A549 (cell line): ENCODE measurements at places on chromosomes 16 and 17. TPM values are rescaled to one million over a fixed set of nuclear protein-coding genes. Genes with fewer than 3 reads are reported as not detected.

DNA sequence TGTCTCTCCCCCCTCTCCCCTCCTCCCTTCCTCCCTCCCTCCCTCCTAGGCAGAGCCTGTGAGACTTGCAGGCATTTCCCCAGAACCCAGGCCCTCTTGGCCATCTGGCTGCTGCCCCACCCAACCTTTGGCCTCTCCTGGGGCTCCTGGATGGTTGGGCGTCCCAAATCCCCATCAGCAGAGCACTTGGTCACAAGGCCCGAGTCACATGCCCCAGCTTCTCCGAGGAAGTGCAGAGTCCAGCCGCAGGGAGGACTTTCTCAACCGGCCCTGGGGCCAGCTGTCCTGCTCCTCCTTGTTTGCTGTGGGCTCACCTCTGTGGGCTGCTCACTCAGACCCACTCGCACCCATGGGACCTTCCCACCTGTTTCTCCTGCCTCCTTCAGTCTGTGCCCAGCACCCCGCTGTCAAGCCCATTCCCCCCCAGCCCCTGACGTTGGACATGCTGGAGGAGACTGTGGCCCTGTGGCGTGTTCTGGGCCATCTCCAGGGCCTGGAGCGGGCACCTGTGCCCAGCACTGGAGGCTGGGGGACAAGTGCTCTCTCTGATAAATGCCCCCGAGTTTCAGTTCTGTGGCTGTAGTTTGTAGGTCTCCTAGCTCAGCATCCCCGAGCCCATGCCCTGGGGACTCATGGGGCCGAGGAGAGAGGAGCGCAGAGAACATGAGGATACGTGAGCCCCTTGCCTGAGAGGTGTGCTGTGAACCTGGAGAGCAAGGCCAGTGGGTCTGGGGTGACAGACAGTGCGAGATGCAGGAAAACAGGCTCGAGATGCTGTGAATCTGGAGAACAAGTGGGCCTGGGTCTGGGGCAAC lies 42.3 kb upstream of the ZNF750 start:
- DNase-seq, result no peak

- no peak for DNase-seq
Observed at GRCh38 chr16:55503726-55504550, 4.9 kb upstream of the LPCAT2 start.

DNA sequence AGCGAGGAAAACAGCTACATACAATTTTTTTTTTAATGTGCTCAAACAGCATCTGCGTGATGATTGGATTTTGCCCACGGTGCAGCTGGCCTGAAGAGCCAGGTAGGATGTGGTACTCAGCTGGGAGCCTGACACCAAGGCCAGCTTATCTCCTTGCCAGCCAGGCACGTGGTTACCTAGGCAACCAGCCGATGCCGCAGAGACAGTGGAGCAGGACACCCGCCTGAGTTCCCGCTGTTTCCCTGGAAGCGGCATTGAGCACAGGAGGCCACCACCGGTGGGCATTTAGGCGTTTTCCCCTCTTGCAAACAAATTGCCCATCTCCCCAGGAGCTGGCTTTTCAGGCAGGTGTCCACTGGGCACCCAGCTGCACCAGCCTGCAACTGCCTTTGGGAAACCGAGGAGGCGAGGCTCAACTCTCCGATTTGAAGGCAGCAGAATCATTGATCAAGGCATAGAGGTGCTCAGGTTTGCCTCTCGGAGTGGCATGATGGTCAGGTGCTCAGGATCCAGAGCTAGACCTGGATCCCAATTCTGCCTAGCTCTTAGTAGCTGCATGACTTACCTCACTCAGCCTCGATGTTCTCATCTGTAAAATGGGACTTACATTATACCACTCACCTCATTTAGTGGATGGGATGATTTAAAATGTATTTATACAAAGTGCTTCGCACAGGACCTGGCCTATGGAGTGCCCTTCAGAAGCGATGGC lies 137.5 kb upstream of the PLCG2 start:
- DNase-seq, result no peak

GRCh38 chr17:9018726-9019125 lies 2.6 kb upstream of the NTN1 start:
- DNase-seq, result no peak

DNA sequence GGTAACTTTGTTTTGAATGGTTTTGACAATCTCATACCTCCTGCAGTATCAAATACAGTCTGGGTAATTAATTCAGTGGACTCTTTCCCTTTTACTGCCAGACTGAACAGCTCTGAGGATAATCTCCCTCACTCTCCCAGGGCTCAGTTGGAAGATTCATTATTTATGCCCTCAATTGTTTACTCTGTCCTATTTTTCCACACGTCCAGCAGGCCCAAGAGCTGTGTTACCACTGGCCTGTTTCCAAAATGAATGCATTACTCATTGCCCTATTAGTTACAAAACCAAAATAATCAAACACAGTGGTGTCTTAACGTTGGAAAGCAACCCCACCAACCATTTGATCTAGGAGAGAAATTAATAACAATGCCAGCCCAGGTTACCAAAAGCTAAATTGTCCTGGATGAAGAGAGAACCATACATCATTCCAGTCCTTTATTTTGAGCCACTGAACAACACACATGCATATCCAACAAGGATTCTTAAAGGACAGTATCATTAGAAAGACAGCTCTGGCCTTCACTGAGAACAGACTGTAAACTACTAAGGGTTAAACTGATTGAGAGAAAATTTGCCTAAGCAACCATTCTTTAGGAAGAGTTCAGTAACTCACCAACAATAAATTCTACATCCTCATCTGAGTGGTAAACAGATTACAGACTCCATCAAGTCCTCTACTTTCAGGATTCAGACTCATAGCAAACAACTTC lies 34.5 kb downstream of the FAM222B start:
- peak; percentile 57 for DNase-seq

DNA sequence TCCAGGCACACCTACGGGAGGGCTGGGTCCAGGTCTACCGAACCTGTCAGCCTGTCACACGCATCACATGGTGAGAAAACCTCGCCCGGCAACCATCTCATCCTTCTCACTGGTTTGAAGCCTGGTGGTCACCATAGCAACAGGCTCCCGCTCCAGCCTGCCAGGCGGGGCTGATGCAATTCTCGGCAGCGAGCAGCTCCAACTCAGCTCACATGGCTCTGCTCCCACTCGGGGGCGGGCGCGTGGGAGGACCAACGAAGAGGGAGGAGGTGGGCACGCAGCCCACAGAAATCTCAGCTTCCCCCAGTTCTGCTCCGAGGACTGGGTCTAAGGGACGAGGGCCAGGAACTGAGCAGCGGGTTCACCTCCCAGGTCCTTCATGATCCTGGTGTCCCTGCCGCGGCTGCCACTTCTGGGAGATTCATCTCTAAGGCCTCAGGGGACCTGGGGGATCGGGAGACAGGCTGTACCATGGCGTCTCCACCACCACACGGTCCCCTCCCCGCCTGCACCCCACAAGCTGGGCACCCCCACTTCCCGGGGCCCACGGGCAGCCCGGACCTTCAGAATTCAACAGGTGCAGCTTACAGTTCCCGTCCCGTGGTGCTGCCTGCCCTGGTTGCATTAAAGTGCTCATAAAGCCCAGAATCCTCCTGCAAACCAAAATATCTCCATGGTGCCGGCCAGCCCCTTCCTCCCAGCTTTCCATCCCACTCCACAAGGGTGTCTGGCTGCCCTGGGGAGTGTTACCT lies 25.8 kb downstream of the ABR start:
- DNase-seq, result peak; percentile 51

DNA sequence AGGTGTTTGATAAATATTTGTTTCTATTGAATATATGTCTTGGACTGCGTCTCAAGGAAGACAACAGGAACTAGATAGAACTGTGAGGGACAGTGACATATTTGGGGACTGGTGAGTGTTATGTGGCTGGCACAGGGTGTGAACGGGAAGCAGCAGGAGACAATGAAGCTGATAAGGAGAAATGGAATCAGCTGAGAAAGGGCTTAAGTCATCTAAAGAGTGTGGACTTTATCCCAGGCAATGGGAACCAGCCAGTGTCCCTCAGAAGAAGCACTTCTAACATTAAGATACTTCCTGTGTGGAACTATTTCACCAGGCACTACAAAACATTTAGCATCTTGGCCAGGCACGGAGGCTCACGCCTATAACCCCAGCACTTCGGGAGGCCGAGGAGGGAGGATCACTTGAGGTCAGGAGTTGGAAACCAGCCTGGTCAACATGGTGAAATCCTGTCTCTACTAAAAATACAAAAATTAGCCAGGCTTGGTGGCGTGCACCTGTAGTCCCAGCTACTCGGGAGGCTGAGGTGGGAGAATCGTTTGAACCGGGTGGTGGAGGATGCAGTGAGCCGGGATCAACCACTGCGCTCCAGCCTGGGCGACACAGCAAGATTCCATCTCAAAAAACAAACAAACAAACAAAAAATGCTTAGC lies 41.2 kb downstream of the ARHGAP17 start:
- no peak for DNase-seq

DNA sequence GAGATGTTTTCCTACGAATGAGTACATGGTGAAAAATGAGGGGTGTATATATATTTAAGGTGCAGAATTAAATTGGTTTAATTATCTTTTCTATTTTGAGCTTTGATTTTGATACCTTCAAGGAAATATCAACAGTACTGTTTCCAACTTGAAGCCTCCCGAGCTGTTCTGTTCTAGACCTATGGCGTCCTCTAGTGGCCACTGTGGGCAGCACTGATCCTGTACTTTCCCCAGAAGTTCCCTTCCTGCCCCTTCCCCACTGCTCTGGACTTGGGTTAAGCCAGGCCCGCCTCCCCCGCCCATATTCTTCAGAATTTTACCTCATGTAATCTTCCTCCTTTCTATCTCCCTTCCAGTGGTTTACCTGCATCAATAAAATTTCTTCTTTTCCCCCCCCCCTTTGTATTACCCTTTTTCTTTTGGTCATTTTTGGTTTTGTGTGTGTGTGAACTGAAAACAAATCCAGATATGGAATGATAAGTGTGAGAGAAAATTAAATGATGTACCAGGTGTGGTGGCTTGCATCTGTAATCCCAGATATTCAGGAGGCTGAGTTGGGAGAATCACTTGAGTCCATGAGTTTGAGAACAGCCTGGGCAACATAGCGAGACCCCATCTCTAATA lies 1643.5 kb downstream of the TP53TG3F start:
- peak; percentile 9 for DNase-seq

- DNase-seq, result no peak
Observed at GRCh38 chr17:42521666-42522262, 14.3 kb upstream of the NAGLU start.

DNA sequence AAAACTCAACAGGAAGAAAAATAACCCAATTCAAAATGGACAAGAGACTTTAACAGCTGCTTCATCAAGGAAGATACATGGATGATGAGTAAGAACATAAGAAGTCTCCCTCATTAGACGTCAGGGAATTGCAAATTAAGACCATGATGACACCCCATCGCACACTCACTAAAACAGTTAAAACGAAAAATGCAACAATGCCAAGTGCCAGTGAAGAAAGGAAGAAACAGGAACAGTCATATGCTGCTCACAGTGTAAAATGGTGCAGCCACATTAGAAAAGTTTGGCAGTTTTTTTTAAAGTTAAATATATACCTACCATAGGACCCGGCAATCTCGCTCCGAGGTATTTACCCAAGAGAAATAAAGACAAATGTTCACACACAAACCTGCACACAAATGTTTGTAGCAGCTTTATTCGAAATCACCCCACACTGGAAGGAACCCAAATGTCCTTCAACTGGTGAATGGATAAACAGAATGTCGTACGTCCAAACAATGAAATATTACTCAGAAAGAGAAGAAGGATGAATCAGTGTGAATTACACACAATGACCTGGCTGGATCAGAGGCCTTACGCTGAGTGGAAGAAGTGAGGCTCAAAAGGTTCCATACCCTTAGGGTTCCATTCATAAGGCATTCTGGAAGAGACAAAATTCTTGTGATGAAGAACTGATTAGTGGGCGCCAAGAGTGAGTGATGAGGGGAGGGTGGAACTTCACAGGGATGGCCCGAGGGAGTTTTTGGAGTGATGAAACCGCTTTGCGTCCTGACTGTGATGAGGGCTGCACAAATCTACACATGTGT lies 110.3 kb downstream of the C16orf95 start:
- peak; percentile 79 for DNase-seq

- no peak for DNase-seq
Observed at GRCh38 chr16:88656291-88656980, 5.6 kb upstream of the CYBA start.

- DNase-seq, result no peak
Observed at GRCh38 chr17:71572343-71572742, 548.5 kb upstream of the SOX9 start.

- no peak for DNase-seq
Observed at GRCh38 chr16:11025120-11025531, 80.8 kb downstream of the CLEC16A start.

GRCh38 chr17:77581480-77581879 lies 377.0 kb upstream of the TNRC6C start:
- no peak for DNase-seq

DNA sequence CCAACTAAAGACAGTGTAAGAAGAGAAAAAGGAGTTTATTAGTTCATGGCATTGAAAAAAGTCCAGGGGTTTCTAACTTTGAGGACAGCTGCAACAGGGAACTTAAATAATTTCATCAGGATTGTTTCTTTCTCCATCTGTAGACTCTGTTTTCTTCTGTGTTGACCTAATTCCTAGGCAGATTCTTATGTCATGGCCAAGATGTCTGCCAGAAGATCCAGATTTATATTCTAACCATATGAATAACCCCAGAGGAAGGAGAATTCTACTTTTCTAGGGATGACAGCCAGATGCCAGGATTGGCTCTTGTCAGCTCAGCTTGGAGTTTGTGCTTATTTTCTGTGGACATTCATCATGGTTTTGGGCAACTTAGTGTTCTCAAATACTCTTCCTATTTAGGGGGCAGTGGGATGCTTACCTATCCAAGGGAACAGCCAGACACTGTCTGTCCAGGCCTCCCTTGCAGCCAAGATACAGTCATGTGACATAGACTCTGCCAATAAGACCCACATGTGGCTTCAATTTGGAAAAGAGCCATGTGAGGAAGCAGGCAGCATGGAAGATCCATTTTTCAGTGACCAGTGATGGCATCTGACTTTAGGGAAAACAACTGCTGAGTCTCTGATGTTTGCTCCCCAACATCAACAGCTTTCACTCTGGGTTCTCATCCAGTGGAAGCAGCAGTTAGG lies 18.2 kb downstream of the PCTP start:
- no peak for DNase-seq

DNA sequence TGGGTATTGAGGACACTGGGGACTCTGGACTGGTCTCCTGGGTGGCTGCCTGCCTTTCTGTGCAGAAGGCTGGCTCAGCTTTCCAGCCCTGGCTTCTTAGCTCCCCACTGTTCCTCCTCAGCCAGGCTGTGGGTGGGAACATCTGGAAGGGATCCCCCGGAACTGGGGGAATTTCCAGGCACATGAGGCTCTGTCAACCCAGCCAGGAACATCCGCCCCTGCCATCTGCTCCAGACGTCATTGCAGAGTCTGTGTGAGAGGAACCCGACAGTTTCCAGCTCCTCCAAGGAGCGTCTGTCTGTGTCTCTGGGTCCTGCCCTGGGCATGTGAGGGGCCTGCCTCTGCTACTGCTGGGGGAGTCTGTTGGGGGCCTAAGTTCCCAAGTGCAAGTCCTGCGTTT lies 36.2 kb upstream of the CRHR1 start:
- DNase-seq, result no peak

Gene SEZ6
- polyA plus RNA-seq, result not detected in 3 replicates

Gene AIPL1
- polyA plus RNA-seq, result not detected in 3 replicates

Gene ITGB3
- 3.7 to 6.2 TPM (median 5.0 TPM) in 3 replicates for polyA plus RNA-seq

Gene IL21R
- polyA plus RNA-seq, result 0.04 TPM in 3 replicates

Gene DHRS13
- polyA plus RNA-seq, result 3.5 to 4.9 TPM (median 4.8 TPM) in 3 replicates

Gene OTOA
- polyA plus RNA-seq, result 0.04 TPM in 1 of 3 replicates, not detected in the others

Gene TMEM114
- not detected in 3 replicates for polyA plus RNA-seq

Gene PTGES3L
- polyA plus RNA-seq, result 2.7 to 3.5 TPM (median 3.2 TPM) in 3 replicates

Gene EPX
- polyA plus RNA-seq, result not detected in 3 replicates

Gene GCSH
- 66.1 to 76.4 TPM (median 72.7 TPM) in 3 replicates for polyA plus RNA-seq

Gene KRT15
- 0.54 to 1.4 TPM (median 0.62 TPM) in 3 replicates for polyA plus RNA-seq
